Mesenteric fat pad (tissue), 1 donor: ENCODE measurements at places on chromosomes 11 and 22.

- DNase-seq, result peak; percentile 41
These were observed 33.0 kb upstream of the NUP160 start for GRCh38 chr11:47881145-47881544.

GRCh38 chr11:92225568-92226330 is 1.1 kb downstream of the FAT3 start:
- DNase-seq, result no peak

GRCh38 chr11:70933981-70934583 is 318.3 kb downstream of the SHANK2 start:
- no peak for DNase-seq

GRCh38 chr22:28706845-28707244 is 27.2 kb upstream of the TTC28 start:
- DNase-seq, result no peak

DNA sequence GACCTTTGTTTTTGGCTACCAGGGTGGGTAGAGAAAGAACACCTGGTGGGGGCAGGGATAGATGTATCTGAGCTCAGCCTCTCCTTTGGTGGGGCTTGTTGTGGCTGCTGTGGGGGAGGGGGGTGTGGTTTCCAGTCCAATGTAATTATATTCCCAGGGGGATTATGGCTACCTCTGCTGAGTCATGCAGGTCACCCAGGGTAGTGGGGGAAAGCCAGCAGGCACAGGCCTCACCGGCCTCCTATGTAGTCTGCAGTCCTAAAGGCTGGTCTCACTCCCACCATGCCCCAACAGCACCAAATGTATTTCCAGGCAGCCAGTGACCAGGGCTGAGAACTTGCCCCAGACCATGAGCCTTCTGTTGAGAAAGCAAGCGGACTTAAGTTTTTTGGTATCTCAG is 119.6 kb downstream of the DYNC2H1 start:
- peak; percentile 47 for DNase-seq

GRCh38 chr11:133164986-133165385 is 367.3 kb downstream of the OPCML start:
- no peak for DNase-seq

- no peak for DNase-seq
These were observed 1949.4 kb upstream of the RAG2 start for GRCh38 chr11:38547462-38547861.

GRCh38 chr11:23212807-23213206 is 352.5 kb upstream of the CCDC179 start:
- DNase-seq, result no peak

DNA sequence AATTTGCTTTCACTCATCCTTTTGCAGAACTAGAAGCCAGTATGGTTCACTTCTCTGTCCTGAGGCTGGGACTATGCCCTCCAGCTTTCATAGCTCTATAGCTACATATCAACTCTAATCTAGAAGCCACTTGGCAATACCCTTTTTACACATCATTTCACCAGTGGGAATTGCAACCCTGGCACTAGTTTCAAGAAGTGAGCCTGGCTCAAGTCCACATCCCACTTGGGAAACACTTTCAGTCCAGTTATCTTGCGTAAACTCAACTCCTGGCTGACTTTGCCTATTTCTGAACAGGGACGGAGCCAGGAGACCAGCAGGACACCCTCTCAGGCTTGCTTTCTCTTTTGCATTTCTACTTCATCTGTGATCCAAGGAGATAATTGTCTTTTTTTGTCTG is 19.9 kb upstream of the FAT3 start:
- DNase-seq, result no peak

DNA sequence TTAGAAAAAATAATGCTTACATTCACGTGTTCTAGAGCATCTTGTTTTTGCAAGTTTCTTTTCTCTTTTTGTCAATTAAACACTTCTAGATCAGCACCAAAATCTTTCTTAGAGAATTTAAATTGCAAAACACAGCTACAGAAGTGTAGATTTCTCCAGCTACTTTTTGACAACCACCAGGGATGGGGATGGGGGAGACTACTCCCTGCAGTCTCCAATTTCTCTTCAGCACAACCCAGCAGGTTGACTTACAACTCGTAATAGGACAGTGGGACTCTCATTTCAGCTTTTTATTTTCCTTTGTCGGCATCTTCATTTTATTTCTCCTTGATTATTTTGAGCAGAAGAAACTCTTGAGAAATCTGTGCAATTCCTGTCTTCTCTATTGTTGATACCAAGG is 441.2 kb downstream of the LRRC4C start:
- DNase-seq, result no peak

GRCh38 chr11:34332524-34332923 is 25.3 kb downstream of the ABTB2 start:
- DNase-seq, result no peak

DNA sequence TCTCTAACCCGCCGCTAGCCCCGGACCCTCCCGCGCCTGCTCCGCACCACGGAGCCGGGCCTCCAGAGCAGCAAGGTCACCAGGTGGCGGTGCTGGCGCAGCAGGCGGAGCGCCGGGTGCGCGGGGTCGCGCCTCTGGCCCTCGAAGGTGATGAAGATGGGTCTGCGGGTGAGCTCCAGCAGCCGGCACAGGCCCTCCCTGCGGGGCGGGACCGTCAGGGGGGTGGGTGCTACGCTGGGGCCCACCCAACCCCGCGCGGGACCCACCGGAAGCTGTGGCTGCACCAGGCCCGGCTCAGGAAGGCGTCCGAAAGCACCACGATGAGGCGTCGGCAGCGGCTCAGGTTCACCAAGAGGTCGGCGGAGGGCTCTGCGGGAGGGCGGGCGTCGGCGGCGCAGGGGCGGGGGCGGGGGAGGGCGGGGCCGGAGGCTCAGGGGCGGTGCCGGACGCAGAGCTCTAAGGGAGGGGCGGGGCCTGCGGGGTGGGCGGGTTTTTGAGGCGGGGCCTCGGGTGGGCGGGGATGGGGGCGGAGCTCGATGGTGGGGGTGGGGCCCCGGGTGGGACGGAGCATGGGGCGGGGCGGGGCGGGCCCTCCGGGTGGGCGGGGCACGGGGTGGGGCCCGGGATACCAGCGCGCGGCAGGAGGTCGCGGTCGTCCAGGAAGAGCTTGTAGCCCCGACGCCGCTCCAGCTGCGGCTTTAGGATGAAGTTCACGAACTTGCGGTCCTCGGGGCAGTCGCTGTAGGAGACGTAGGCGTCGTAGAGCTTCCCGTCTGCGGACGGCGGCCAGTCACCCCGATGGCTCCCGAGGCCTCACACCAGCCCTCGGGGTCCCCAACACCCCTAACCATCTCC is 7.8 kb downstream of the SIGIRR start:
- DNase-seq, result no peak

DNA sequence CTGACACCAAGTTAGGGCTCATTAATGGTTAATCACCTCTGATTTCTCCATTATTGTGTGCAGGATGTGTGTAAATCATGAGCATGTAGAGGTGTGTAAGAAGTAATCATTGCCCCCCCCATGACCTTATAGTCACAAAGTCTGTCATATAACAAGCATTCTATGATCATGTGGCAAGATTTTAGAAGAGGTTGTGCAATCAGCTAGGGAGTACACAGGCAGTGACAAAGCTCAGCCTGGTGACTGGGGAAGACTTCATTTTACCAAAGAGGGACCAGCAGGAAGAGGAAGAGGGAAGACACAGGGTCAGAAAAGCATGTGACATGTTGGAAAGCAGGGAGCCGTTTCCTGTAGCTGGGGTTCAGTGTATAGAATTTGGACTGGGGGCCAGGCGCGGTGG is 176.5 kb upstream of the LARGE1 start:
- DNase-seq, result no peak

- peak; percentile 69 for DNase-seq
These were observed 6.2 kb downstream of the TOLLIP start for GRCh38 chr11:1303126-1303821.
